ENCODE measurements at places on chromosomes 4 and X.

DNA sequence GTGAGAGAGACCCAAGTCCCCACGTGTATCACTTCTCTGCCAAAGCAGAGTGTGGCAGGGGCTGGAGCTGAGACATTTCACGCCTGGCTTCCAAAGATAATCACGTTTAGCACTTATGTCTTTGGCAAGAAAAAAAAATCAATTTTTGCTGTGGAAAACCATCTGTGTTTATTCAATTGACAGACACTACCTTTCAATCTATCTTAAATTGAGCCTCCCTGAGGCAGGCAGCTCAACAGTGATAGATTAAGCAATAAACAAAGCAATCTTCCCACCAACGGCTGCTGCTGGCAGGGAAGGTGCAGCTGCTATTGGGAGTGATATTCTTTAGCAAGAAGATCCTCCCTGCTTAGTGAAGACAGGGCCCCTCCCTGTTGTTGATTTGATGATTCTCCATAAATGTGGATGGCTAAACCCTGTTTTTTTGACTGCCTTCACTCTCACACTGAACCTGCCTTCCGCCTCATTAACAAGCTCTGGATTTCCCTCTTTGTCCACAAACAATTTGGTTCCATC, 11.6 kb upstream of the MAGEB17 start:
- no peak for DNase-seq

DNA sequence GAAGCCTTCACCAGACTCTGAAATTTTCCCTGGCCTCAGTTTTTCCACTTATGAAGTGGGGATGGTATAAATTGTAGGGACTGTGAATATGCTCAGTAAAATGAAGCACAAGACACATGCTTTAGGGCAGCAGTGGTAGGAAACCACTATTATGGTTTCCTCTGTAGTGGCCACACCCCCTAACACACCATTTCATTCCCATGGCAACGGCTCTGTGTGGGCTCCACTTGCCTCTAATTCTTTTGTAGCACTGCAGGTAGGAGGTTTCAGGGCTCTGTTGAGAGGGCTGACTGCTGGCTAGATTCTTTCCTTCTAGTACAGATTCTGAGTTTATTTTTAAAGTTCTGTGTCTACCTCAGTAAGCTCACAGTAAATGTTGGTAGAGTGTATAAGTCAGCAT, 3.5 kb upstream of the VMA21 start:
- no peak for DNase-seq

- DNase-seq = no peak
Measured at GRCh38 chr4:155543126-155543765, 123.4 kb upstream of the GUCY1A1 start.

DNA sequence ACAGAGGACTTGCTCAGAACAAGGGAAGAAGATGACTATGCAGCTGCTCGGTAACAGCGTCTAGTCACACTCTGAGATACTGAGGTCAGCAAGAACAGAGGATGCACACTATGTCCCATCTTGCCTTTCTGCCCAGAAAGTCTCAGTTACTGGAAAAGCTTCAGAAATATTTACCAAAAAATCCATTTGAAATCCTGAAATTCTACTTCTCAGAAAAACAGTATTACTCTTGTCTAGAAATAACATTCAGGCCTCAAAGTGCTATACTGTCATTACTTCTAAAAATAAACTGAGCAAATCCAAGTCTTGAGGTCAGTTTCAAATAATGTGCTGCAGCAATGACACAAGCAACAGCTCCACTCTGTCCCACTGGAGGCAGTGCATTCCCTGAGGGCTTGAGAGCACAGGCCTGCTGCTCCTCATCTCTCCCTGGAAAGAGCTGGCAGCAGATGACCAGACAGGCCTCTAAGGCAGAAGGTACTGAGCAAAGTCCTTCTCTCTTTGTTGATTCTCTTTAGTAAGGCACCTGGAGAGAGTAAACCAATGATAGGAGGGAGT, 76.9 kb downstream of the CAMK2D start:
- DNase-seq = peak; percentile 82

GRCh38 chrX:67731061-67731460, 187.2 kb downstream of the AR start:
- DNase-seq = no peak

- DNase-seq = no peak
Measured at GRCh38 chrX:136271300-136271699, 20.1 kb upstream of the MAP7D3 start.

DNA sequence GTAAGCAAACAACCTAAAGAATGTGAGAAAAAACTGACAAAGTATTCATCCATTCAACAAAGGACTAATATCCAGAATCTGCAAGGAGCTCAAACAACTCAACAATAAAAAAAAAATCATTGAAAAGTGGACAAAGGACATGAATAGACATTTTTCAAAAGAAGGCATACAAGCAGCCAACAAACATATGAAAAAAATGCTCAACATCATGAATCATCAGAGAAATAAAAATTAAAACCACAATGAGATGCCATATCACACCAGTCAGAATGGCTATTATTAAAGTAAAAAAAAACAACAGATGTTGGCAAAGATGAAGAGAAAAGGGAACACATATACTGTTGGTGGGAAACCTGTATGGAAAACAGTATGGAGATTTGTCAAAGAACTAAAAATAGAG, 120.7 kb upstream of the ADGRL3 start:
- no peak for DNase-seq

DNA sequence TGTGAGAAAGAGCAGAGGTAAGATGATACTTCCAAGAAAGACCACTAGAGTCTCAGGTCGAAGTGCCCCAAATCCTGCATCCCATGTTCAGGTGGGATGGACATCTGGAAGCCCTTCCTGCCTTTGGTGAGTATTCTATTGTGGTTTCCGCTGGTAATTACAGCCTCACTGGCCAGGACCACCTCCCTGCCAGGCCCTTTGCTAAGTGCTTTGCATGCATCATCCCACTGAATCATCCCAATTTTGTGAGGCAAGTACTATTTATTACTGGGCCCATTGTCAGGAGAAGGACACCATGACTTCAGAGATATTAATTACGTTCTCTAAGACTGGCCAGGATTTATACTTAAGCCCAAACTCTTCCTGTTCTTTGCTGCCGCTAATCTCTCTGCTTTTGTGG, 10.7 kb upstream of the PASD1 start:
- DNase-seq = no peak

- DNase-seq = no peak
Measured at GRCh38 chr4:137067735-137068134, 464.6 kb downstream of the PCDH18 start.

GRCh38 chr4:61254406-61254805, 54.3 kb downstream of the ADGRL3 start:
- no peak for DNase-seq

DNA sequence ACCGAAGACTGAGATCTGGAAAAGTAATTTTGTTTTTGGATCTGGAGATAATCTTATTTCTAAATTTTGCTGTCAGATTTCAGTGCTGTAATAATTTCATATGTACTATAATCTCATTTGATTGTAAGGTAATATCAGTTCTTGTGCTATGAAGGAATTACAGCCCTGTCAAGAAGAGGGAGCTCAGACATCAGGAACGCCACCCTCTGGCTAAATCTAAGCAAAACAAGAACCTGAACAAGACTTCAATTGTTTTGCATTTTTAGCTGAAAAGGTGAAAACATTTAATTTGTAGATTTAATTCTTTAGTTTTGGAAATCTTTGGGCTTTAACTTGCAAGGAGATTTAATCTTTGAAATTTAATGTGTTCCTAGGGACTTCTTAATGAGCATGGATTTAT, 525.4 kb upstream of the HS3ST1 start:
- DNase-seq = no peak

DNA sequence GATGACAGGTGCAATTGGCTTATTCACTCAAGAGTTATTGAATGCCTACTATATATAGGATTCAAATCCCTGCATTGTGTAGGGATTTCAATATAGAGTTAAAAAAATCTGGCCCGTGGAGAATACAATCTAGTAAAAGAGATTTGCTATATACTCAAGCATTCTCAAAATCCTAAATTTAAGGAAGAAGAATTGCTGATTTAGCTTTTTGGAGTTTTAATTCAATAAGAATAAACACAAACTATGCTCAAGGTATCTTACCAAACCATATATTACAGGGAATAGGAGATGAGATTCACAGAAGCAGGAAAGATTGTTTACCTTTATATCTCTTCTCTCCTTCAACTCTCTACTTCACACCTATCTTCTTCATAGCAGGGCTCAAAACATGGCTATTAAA, 476.8 kb downstream of the PACRGL start:
- DNase-seq = no peak

DNA sequence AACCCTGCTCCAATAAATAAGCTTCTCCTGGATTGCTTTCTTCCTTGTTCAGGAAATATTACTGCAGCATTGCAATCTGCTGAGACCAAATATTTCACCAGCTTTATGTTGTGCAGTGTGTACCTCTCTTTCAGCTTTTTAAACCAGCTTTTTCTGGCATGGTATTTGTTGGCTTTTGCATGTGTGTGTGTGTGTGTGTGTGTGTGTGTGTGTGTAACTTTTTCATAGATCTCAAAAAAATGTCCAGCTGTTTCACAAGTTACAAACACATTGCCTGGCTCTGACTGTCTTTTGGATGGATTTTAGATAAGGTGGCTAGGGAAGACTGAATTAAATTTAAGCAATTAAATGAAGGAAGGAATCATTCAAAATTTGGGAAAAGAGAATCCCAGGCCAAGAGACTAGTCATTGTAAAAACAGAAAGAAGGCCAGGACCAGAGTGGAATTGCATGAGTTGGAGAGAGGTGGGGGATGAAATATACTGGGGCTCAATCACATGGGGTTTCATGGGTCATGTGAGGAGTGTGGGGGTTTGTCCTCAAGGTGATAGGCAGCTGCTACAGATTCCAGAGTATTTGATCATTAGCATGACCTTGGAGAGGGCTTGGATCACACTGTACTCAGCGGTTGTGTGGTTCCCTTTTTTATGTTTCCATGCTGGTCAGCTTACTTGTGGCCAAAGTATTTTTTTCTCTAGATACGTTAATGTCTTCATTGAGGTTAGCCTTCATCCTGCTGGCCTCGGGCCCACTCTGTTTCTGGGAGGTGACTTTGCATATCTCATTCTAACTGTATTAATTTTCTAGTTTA, 357.7 kb upstream of the BOD1L1 start:
- DNase-seq = no peak

DNA sequence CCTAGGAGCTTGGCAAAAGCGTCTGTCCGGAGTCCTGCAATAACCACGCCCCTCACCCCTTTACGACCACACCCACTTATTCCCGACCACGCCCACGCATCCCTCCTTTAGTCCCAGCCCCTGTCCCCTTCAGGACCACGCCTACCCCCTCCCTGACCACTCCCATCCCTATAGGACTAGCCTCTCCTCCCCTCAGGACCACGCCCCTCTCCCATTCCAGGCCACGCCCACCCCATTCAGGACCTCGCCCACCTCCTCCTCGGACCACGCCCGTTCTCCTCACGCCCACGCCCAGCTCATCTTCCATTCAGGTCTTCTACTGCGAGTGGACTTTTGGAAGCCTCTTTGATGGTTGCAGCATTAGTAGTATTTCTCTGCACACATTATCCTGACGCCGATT, 131.2 kb upstream of the STX18 start:
- DNase-seq = no peak

- DNase-seq = peak; percentile 12
Measured at GRCh38 chrX:71366674-71367256, 608 bp downstream of the TAF1 start.

Data from kidney (tissue), 22 donors.